Esophagus mucosa (tissue), 1 donor: ENCODE measurements at places on chromosomes 1 and 21. TPM values are rescaled to one million over a fixed set of nuclear protein-coding genes. Genes with fewer than 3 reads are reported as not detected.

The RGS8 gene
- not detected for total RNA-seq

The TRABD2B gene
- total RNA-seq, result 0.64 TPM

The KRTAP21-2 gene
- not detected for total RNA-seq

The CD1C gene
- total RNA-seq, result 0.32 TPM

The CLSTN1 gene
- 121 TPM for total RNA-seq

The DENND2C gene
- 41.4 TPM for total RNA-seq

The S100A8 gene
- total RNA-seq, result 27,439 TPM
